ENCODE measurements at places on chromosomes 5 and 9.

- no peaks in the 10 kb centered on the region for H3K36me3 ChIP-seq
- no peak overlapping the region for H3K27ac ChIP-seq
- DNase-seq: no peak
- H3K4me3 ChIP-seq: no peak overlapping the region
- H3K27me3 ChIP-seq: peaks cover 18% of the 10 kb centered on the region
Observed at GRCh38 chr9:91900055-91900796, 49.8 kb downstream of the ROR2 start.

- no peaks in the 10 kb centered on the region for H3K4me1 ChIP-seq
- H3K4me3 ChIP-seq: no peak overlapping the region
- DNase-seq: no peak
- H3K27me3 ChIP-seq: no peaks in the 10 kb centered on the region
- no peaks in the 10 kb centered on the region for H3K36me3 ChIP-seq
Observed at GRCh38 chr9:124139001-124139400, 118.7 kb upstream of the NEK6 start.

DNA sequence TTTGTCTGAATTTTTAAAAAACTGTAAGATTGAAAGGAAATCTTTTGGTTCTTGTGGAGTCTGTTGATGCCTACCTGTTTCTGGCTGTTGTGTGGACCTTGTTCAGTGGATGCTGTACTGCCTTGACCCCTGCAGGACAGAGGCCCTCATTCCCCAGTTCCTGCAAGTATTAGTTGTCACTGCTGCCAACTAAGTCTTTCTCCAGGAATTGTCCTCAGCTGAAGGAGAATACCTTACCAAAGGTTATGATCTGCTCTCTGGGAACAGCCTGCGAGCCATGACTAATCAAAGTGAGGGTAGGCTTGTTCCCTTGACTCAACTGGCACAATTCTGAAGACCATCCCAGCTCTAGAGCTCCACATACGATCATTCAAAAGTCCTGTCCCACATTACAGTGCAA lies 145.3 kb upstream of the FST start:
- no peaks in the 10 kb centered on the region for H3K4me1 ChIP-seq
- peaks cover 7% of the 10 kb centered on the region for H3K27me3 ChIP-seq
- H3K36me3 ChIP-seq: no peaks in the 10 kb centered on the region
- no peak overlapping the region for H3K27ac ChIP-seq
- no peak overlapping the region for H3K4me3 ChIP-seq

GRCh38 chr5:30880514-30880913 lies 313.0 kb upstream of the CDH6 start:
- H3K27ac ChIP-seq: no peak overlapping the region
- no peaks in the 10 kb centered on the region for H3K27me3 ChIP-seq
- H3K4me1 ChIP-seq: no peaks in the 10 kb centered on the region
- no peaks in the 10 kb centered on the region for H3K36me3 ChIP-seq

- no peak overlapping the region for H3K4me3 ChIP-seq
- DNase-seq: no peak
- no peaks in the 10 kb centered on the region for H3K36me3 ChIP-seq
Observed at GRCh38 chr9:37534901-37535300, 41.3 kb downstream of the FBXO10 start.

- no peaks in the 10 kb centered on the region for H3K36me3 ChIP-seq
- DNase-seq: no peak
- no peaks in the 10 kb centered on the region for H3K4me1 ChIP-seq
Observed at GRCh38 chr9:110543631-110544051, 35.9 kb downstream of the SVEP1 start.

- H3K4me1 ChIP-seq: no peaks in the 10 kb centered on the region
- no peak for DNase-seq
- H3K4me3 ChIP-seq: no peak overlapping the region
- peaks cover 5% of the 10 kb centered on the region for H3K27me3 ChIP-seq
Observed at GRCh38 chr9:135214706-135215105, 127.2 kb downstream of the OLFM1 start.

- H3K4me3 ChIP-seq: no peak overlapping the region
- H3K36me3 ChIP-seq: no peaks in the 10 kb centered on the region
- DNase-seq: no peak
- H3K27me3 ChIP-seq: peaks cover 23% of the 10 kb centered on the region
- H3K27ac ChIP-seq: no peak overlapping the region
- H3K4me1 ChIP-seq: no peaks in the 10 kb centered on the region
Observed at GRCh38 chr9:68493958-68494577, 46.6 kb downstream of the TMEM252 start.

DNA sequence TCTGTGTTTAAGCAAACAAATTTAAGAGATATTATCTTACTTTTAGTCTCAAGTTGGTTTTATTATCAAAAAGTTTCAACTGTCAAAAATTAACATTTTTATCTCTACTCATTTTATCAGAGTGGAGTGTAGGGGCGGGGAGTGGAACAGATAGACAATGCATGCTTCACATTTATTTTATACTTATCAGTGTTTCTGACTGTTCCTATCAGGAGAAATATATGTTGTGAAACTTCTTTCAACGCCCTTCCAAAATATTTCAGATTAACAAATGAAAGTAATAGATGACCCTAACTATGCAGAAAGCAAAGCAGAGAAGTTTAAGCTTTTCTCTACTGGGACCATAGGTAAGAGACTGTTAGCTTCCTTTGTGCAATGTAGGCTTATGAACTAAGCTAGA lies 44.9 kb upstream of the MAST4 start:
- DNase-seq: no peak
- no peaks in the 10 kb centered on the region for H3K36me3 ChIP-seq
- H3K27me3 ChIP-seq: peaks cover 6% of the 10 kb centered on the region
- H3K4me3 ChIP-seq: no peak overlapping the region
- H3K4me1 ChIP-seq: no peaks in the 10 kb centered on the region
- H3K27ac ChIP-seq: no peak overlapping the region

- H3K4me1 ChIP-seq: peaks cover 19% of the 10 kb centered on the region
- H3K27me3 ChIP-seq: no peaks in the 10 kb centered on the region
- no peaks in the 10 kb centered on the region for H3K36me3 ChIP-seq
- H3K4me3 ChIP-seq: no peak overlapping the region
- DNase-seq: no peak
Observed at GRCh38 chr9:5357431-5358105, 17.9 kb upstream of the RLN1 start.

GRCh38 chr5:12292610-12293204 lies 388.5 kb upstream of the CTNND2 start:
- H3K27ac ChIP-seq: no peak overlapping the region
- no peak overlapping the region for H3K4me3 ChIP-seq
- no peaks in the 10 kb centered on the region for H3K36me3 ChIP-seq
- no peaks in the 10 kb centered on the region for H3K4me1 ChIP-seq

- no peaks in the 10 kb centered on the region for H3K4me1 ChIP-seq
- H3K27ac ChIP-seq: no peak overlapping the region
- no peaks in the 10 kb centered on the region for H3K27me3 ChIP-seq
- no peak for DNase-seq
- no peaks in the 10 kb centered on the region for H3K36me3 ChIP-seq
Observed at GRCh38 chr5:104539618-104540350, 977.2 kb upstream of the NUDT12 start.

GRCh38 chr9:81686614-81687520 lies 2.5 kb downstream of the TLE1 start:
- DNase-seq: no peak
- peaks cover 15% of the 10 kb centered on the region for H3K36me3 ChIP-seq
- H3K27me3 ChIP-seq: peaks cover 9% of the 10 kb centered on the region
- H3K4me3 ChIP-seq: no peak overlapping the region
- no peak overlapping the region for H3K27ac ChIP-seq

DNA sequence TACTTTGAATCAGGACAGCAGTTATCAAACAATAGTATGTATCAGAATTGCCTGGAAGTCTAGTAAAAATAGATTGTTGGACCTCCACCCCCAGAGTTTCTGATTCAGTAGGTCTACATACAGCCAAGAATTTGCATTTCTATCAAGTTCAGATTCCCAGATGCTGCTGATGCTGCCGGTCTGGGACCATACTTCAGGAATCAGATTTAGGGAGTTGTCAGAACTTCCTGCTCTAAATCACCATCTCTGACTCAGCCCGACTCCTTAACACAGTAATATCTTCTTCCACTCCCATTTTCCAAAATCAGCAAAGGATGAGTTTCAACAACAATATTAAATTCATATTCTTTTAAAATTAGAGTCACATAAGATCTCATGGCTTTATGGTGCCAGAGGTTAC lies 227.2 kb upstream of the TMEM161B start:
- H3K27me3 ChIP-seq: peaks cover 27% of the 10 kb centered on the region
- H3K36me3 ChIP-seq: no peaks in the 10 kb centered on the region
- no peak overlapping the region for H3K27ac ChIP-seq
- no peak overlapping the region for H3K4me3 ChIP-seq
- DNase-seq: no peak
- H3K4me1 ChIP-seq: no peaks in the 10 kb centered on the region

DNA sequence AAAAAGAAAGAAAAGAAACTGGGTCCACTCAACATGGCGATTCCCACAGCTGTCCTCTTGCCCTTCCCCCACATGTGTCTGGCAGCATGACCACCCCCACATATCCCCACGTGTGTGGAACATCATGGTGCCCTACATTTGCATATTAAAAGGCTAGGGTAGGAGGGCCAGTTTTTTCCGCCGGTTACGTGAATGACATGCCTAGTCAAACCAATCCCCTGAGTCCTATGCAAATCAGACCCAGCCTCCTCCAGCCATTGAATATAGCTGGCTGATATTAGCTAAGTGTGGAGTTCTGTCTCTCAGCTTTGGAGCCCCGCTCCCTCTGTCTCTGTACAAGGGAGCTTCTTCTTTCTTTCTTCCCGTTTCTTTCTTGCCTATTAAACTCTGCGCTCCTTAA lies 33.0 kb upstream of the CCDC112 start:
- no peak for DNase-seq
- no peaks in the 10 kb centered on the region for H3K36me3 ChIP-seq
- peaks cover 22% of the 10 kb centered on the region for H3K27me3 ChIP-seq
- peaks cover 9% of the 10 kb centered on the region for H3K4me1 ChIP-seq
- no peak overlapping the region for H3K27ac ChIP-seq
- H3K4me3 ChIP-seq: no peak overlapping the region

DNA sequence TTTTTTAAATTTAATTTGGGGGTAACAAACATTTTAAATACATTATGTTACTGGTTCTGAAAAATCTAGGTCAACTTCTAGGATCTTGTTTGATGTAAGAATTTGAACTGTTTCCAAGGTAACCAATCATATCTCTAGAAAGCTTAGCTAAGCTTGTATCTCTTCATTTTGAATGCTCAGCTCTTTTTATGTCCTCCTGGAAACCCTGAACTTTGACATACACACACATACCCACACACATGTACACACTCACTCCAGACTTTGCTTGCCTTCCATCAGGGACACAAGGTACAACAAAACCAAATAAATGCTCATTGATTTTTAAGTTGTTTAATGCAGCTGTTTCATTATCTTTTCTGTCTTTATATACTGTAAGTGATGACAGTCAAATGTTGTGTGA lies 178.5 kb downstream of the RAB3C start:
- no peak overlapping the region for H3K4me3 ChIP-seq
- H3K27ac ChIP-seq: no peak overlapping the region
- H3K27me3 ChIP-seq: peaks cover 8% of the 10 kb centered on the region
- peaks cover 22% of the 10 kb centered on the region for H3K4me1 ChIP-seq
- DNase-seq: no peak
- H3K36me3 ChIP-seq: peaks cover 4% of the 10 kb centered on the region

DNA sequence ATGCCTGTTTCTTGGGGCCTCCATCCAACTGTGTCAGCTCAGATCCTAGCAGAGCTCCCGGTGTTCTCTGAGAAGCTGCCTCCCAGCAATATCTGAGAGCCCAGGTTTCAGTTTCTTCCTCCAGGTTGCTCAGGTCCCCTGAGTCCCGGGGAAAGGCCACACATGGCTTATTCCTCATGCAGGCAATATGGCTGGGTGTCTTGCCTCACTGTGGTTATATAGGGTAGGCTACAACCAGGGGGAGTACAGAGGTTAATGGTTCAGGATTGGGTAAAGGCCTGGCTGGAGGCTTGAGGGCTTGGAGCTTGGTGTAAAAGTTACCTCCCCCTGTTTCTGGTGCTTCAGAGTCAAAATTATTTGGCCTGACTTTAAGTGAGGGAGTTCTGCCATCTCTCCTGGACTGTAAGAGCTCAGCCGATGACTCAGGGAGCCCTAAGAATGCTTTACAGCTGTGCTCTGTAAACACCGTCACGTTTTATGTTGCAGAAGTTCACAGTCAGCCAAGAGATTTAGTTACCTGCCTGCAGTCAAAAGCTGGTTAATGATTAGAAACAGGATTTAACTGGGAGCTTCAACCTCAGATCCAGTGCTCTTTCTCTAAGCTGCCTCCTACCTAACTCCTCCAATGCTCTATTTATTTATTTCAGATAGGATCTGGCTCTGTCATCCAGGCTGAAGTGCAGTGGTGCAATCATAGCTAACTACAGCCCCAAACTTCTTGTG lies 24.3 kb upstream of the UBAP2 start:
- no peak overlapping the region for H3K4me3 ChIP-seq
- H3K36me3 ChIP-seq: no peaks in the 10 kb centered on the region
- peaks cover 4% of the 10 kb centered on the region for H3K4me1 ChIP-seq
- DNase-seq: no peak
- no peak overlapping the region for H3K27ac ChIP-seq

- H3K27ac ChIP-seq: no peak overlapping the region
- no peaks in the 10 kb centered on the region for H3K36me3 ChIP-seq
- no peak for DNase-seq
Observed at GRCh38 chr9:89005323-89005722, 14.1 kb downstream of the S1PR3 start.

GRCh38 chr5:171874234-171874633 lies 88.6 kb downstream of the SMIM23 start:
- H3K4me1 ChIP-seq: no peaks in the 10 kb centered on the region
- H3K27me3 ChIP-seq: no peaks in the 10 kb centered on the region
- DNase-seq: no peak
- H3K4me3 ChIP-seq: no peak overlapping the region
- no peak overlapping the region for H3K27ac ChIP-seq

DNA sequence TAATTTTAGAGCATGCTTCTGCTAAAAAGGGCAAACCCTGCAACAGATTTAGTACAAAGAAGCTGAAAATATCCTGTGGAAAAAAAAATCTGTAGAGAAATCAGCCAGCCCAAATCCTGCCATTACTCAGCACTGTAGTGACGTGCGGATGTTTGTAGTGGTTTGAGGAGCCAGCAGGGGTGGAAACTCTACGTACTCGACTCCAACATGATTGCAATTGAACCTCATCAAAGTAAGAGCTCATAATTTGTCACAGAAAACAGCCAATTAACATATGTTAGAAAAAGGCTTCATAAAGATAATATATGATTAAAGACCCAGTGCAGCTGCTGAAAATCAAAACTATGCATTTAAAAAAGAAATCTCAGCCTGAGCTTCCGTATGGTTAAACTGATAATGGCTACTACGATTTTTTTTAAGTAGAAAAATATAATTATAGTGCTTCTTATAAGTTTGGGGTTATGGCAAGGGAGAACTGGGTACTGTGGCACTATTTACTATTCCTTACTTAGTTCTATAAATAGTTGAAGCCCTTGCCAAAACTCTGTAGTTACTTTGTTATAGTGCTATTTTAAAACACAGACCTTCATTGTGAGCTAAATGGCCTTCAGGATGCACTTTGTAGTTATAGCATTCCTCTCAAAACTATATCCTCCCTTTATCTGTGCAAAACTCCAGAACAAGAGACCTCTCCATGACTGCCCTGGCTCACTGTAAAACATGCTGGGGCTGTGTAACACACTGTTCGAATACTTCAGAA lies 49.4 kb downstream of the MEF2C start:
- no peaks in the 10 kb centered on the region for H3K27me3 ChIP-seq
- H3K4me1 ChIP-seq: no peaks in the 10 kb centered on the region
- H3K27ac ChIP-seq: no peak overlapping the region
- H3K36me3 ChIP-seq: peaks cover 2% of the 10 kb centered on the region

Data from effector memory CD8-positive, alpha-beta T cell (primary cell).